ENCODE measurements at places on chromosomes 3 and 15.

DNA sequence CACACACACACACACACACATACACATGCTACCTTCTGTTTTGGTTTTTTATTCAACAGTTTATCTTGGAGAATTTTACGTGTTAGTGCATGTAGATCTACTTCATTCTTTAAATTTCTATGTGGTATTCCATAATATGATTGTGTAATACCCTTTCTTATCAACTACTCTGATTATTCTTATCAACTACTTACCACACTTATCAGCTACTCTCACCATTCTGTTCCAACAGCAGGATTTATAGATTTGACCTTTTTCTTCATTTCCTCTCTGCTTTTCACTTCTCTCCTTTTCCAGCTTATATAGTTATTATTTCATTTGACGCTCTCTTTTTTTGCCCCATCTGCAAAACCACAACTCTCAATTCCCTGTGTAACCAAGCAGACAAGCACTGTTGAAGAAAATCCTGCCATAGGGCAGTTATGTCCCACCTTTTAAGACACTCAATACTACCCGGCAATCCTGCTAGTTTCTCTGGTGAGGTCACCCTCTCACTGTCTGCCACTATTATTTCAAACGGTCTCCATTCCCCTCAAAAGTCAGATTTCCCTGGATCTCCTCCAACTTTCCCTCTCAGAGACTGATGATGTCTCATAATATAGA is 56.9 kb upstream of the SATB1 start:
- DNase-seq: no peak

GRCh38 chr3:81394651-81395524 is 366.6 kb downstream of the GBE1 start:
- no peak for DNase-seq

GRCh38 chr3:84885199-84885882 is 73.4 kb upstream of the CADM2 start:
- no peak for DNase-seq

- no peak for DNase-seq
These were observed 24.6 kb downstream of the ALDH1L1 start for GRCh38 chr3:126155819-126156218.

- DNase-seq: no peak
These were observed 272.4 kb downstream of the TIGIT start for GRCh38 chr3:114566162-114566755.

DNA sequence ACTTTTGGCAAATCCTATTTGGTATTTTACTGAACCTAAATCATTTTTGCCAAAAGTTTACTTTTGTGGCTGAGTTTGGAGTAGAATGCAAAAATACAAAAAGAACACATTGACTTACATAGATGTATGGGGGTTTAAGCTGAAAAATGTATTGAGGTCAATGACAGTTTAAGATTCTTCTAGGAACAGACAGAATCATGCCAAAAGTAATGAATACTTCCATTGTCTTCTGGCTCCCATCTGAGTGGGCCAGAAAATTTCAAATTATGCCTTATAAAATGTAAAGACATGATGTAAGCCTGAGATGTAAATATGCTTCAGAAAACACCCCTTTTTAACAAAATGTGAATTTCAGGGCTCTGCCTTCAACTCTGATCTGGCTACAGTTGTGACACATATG is 375.1 kb upstream of the DPH6 start:
- no peak for DNase-seq

Data from stimulated activated CD4-positive, alpha-beta T cell treated with anti-CD3 and anti-CD28 coated beads, Interleukin-4, amount 100 ng/mL, for 24 hours (primary cell).